ENCODE measurements at places on chromosomes 11 and 22. TPM values are rescaled to one million over a fixed set of nuclear protein-coding genes. Genes with fewer than 3 reads are reported as not detected.

CDC45 gene
- 0.33 TPM for total RNA-seq

OR8B12 gene
- total RNA-seq: not detected

PRR33 gene
- total RNA-seq: not detected

VWA5A gene
- 5.7 TPM for total RNA-seq

GRCh38 chr22:40408718-40409612, 38.6 kb downstream of the SGSM3 start:
- no peak for DNase-seq

DNA sequence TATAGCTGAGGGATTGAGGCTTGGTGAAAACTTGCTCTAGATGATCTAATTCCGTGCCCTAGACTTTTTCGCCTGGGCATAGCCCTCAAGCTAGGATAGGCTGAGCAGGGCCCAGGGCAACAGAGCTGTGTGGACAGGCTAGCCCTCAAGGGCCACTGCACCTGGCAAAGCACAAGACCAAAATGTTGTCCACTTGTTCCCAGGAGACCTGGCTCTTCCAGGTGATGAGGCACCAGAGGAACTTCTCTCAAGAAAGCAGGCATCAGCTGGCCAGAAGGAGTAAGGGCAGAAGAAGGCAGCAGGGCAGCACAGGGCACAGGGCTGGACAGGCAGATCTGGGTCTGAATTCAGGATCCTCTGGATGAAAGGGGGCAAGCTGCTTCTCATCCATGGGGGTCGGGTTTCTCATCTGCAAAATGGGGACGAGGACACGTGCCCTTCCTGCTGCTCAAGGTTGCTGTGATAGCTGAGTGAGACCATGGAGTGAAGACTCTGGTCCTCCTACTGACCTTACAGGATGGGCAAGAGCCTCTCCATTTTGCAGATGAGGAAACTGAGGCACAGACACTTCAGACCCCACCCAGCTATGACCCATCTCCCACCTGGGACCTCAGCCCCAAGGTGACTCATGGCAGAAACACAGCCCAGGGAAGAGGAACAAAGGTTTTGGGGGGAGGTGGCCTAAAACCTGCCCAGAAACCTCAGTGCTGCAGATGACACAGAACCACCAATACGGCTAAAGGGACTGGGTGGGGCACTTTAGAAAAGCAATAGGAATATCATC, 42.2 kb upstream of the PRDM11 start:
- no peak for DNase-seq

DNA sequence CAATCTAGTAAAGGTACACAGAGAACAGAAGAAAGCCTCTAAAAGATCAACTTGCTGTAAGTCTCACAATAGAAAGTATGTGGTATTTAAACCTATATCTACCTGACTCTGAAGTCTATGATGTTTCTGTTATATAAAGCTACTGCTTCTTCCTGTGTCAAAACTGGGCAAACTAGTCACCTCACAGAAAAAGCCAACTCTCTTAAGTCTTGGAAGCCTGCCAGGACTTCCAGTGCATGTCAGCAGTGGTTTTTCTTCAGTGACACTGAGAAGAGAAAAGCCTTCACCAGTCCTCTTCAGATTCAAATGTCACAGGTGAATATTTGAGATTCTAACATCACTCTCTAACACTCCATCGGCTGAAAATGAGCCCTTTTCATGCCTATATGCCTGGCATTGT, 808.0 kb downstream of the DLG2 start:
- no peak for DNase-seq

DNA sequence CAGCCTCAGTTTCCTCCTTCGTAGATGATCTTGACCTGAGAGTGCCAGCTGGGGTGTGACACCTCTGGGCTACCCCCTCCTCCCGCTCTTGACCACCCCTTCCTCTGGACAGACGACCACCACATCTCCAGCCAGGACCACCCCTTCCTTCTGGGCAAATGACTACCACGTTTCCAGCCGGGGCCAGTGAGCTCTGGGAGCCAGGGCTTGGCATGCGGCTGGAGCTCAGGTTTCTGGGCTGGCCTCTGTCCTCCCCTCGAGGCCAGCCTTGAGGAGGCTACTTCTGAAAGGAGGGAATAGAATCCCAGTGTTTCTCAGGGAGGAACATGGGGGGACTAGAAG, 120.9 kb downstream of the KCNQ1OT1 start:
- DNase-seq: no peak

DNA sequence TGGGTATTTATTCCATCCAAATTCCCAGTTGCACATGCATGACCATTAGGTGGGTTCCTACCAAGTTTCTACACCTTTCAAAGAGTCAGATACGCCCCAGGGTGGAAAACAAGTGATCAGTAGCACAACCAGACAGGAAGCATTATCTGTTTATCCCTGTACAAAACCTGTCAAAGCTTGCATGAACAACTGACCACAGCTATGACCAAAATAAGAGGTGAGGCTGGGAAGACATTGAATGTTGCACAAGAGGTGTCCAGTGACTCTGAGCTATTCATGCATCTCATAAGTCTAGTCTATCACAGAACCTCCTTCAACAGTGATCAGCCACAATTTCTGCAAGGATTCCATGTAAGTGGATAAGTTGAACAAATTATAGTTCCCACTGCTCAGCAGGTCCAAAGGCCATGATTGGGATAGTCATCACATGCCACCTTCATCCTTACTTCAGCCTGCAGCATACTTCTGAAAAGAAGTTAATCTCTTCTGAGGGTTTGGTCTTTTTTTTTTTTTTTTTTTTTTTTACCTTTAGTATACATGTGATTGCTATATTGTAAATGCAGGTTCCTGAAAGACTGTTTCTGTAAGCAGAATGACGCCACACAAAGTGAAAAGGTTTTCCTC, 28.0 kb upstream of the TMEM45B start:
- no peak for DNase-seq

GRCh38 chr11:134668076-134668475, 256.0 kb upstream of the B3GAT1 start:
- DNase-seq: no peak
